ENCODE measurements at places on chromosomes 2 and 18.

DNA sequence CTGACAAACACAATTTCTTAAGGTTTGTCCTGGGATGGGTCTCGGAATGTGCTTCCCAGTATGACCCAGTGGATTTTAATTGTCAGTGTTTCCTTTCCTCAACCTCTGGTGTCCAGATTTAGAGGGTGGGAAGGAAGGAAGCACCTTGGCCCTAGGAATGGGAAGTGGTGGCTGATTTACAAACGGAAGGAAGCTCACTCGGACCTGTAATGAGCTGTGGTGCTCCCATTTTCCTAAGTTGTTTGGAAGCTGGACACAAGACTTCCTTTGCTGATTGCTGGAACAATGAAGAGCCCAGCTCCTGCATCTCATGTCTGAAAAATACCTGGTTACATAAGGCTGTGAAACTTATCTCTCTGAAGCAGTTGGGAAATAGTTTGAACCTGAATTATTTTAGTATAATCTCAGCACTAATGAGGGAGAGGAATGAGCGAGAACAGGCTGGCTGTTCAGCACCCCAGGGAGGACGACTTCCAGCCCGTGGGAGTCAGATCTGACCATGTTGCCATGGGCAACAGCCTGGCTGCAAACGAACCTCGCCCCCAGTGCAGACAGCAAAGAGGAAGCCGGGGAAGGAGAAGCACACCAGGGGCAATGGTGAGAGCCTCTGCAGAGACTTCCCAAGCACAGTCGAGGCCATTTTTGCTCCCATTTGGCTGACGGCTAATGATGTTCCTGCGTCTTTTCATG lies 74.4 kb upstream of the ASB18 start:
- no peak for DNase-seq

DNA sequence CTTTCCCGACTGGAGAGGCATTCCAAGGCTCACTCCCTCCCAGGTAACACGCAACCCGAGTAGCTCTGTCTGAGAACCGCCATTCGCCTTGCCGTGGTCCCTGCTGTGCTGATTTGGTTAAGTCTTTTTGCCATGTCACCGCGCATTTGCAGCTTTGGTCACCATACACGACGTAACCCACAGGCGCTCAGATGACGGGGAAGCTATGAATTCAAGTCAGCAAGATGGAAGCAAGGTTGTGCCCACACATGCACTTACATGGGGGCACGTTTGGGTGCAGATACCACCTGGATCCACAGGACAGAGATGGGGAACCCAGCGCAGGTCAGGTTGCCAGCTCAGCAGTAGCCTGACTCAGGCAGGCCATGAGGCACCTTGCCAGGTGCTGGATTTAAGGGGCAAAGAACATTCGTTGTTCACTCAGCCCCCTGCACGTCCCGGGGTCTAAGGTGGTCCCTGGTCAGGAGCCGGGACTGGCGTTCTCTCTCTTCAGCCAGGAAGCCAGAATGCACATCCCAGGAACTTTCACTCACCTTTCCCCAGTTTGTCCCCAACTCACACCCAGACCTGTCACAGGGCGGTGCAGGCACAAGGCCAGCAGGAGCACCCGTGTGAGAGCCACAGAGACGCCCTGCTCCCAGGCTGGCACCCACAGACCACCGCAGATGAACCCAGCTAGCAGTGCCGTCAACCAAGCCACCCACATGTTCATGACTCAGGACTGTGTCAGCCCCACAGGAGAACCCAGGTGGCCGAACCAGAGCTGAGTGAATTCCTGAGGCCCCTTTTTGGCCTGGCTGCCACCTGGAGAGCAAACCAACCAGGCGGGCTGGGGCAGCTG lies 19.9 kb downstream of the SNED1 start:
- DNase-seq = no peak

DNA sequence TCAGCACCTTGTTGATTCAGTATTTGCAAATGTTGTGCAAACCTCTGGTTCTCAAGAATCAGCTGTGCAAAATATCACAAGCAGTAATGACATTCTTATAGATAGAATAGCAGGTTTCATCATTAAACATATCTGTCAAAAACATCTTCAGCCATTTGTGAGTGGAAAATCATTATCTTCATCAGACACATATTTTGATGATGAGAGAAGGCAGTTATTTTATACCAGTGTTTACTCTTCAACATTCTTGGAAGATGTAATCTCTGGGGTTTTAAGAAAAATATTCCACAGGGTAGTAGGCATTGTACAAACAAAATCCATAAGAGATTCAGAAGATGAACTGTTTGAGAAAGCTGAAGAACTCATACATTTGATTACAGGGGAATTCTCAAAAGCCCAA lies 64.3 kb downstream of the FSIP2 start:
- DNase-seq = no peak

- DNase-seq = no peak
Observed at GRCh38 chr2:64608867-64609226, 44.9 kb downstream of the SERTAD2 start.

DNA sequence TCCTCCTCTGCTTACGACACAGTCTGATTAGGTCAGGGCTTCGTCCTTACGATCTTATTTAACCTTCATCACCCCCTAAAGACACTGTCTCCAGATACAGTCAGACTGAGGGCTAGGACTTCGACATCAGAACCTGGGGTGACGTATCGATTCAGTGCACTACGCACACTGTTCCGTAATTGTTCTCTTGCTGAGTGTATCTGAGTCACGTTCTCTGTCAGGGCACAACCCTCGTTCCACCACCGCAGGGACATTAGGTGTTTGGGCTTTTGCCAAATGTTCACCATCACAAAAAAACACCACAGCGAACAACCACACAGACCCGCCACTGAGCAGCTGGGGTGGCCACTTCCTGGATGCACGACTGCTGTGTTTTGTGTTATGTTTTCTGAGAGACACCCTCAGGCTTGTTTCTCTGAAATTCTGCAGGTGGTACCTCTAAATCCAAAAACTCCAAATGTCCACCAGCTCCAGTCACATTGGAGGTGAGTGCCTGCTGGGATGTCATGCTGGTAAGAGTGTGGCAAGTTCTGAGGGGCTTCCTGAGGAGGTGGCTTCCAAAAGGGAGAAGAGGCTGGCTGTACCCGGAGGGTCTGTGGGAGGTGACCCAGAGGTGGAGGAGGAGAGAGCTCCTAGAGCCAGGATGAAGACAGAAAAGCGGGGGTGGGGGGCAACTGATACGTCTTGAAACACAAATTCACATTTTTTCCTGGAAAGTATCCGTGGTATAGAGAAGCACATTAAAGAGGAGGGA lies 66.6 kb downstream of the ADNP2 start:
- DNase-seq = no peak

GRCh38 chr2:236167297-236168109 lies 683 bp downstream of the GBX2 start:
- no peak for DNase-seq

DNA sequence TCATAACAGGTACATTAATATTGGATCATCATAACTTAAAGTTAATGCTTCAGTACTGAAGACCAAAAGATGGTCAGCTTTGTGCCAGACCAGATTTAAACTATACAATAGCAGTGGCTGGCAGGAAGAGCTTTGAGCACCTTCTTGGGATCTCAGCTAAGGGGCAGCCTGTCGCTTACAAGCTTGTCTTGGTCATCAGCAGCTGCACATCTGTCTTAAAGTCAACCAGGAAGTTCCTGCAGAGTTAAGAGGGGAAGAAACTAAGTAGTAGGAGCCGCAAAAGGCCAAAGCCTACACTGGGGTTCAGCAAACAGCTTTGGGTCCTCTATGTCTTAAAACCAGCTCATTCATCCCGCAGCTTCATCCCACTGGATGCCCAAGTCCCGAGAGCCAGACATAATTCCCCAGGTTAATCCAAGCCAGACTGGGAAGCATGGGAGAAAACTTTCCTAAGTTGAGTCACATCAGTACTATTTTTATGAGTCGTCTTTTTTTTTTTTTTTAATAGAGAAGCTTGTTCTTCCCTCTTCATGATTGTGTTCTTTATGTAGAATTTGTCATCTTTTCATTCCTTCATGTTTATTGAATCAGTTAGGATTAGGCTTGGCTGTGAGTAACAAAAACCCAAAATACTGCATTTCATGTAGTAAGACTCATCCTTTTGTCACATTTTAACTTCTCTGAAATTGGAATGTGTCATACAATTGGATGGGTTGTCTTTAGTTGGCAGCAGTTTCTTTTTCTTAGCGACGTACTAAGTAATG lies 59.3 kb downstream of the SERTAD2 start:
- no peak for DNase-seq

DNA sequence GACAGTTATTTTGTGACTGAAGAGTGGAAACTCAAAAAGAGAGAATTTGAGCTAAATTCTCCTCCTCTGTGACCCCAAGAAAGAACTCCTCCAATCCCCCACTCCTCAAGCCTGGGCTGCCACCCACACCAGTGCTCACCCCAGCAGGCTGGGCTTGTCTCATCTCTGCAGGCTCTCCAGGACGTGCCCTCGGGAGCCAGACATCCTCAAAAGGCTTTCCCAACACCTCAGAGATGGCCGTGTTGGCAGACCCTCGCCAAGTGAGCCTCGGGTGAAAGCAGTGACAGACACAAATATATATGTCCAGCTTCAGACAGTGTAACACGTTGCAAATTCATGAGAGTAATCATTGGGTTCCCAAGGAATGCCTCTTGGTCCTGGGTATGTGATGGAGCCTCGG lies 377.7 kb upstream of the SALL3 start:
- DNase-seq = no peak

GRCh38 chr2:133453032-133453431 lies 115.2 kb downstream of the NCKAP5 start:
- DNase-seq = no peak

All from iPS DF 19.7 (cell line).